ENCODE measurements at places on chromosomes 16 and 17.

DNA sequence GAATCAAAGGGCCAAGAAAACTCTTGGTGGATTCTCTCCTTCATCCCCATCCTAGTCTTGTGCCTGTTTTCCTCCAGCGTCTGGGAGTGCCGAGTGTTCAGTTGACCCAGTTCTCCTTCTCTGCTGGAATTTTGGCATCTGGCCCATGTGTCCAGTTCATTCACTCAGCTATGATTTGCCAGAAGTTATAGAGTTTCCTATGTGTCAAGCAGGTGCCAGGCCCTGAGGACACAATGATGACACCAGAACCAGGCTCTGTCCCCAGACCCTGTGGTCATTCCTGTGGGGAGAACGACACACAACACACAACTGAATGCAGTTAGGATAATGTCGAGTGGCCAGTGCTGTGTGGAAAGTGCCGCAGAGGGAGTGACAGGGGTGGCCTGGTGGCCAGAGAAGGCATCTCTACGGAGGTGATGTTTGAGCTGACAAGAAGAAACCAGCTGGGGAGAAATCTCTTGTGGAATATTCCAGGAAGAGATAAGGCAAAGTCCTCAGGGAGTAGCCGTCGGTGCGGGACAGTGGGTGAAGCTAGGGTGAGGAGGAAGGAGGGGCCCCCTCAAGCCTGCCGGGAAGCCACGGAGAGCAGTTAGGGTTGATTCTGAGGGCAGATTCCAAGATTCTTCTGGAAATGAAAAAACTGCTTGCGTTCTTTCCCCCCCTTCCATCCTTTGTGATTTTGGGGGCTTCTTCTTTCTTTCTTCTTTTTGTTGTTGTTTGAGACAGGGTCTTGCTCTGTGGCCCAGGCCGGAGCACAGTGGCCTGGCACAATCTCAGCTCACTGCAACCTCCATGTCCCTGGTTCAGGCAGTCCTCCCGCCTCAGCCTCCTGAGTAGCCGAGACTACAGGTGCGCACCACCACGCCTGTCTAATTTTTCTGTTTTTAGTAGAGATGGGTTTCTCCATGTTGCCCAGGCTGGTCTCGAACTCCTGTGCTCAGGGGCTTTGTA lies 35.8 kb upstream of the IL34 start:
- DNase-seq: peak; percentile 67

- no peak for DNase-seq
These were observed 5.7 kb upstream of the MAPK8IP3 start for GRCh38 chr16:1700246-1700645.

GRCh38 chr17:81298325-81298990 lies 3.4 kb upstream of the SLC38A10 start:
- peak; percentile 66 for DNase-seq

DNA sequence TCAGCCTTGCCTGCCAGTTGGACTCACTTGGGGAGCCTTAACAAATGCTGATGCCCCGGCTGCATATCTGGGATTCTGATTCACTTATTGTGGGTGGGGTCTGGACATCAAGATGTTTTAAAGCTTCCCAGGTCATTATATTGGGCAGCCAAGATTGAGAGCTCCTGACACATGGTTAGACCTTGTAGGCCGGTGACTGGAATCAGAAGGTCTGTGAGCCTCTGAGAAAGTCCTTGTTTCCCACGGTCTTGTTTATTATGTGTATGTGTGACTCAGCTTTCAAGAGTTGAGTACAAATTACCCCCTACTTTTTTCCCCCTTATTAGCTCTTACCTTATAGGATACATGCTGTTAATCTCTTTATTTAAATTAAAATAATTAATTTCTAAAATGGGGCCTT lies 103.5 kb downstream of the ABCC1 start:
- no peak for DNase-seq

DNA sequence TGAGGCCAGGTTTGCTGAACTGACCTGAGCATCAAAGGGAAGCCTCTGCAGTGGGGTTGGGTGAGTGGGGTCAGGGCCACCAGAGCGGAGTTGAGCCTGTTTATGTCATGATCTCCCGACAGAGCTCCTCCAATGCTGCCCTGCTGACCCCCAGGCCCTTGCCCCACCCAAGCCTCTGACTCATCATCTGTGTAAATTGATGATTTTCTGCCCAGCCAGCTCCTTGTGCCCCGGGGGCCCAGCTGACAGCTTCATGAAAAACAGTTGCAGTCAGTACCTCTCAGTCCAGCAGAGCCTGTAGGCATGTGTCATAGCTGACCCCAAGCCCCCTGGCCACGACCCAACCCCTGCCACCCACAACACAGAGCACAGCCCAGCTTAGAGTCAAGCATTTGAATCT lies 134.9 kb downstream of the CCT6B start:
- no peak for DNase-seq

GRCh38 chr17:60390925-60391470 lies 935 bp downstream of the USP32 start:
- peak; percentile 25 for DNase-seq

GRCh38 chr16:26583803-26584202 lies 482.9 kb upstream of the C16orf82 start:
- no peak for DNase-seq

GRCh38 chr16:75931970-75932369 lies 205.7 kb upstream of the CPHXL start:
- no peak for DNase-seq

- DNase-seq: no peak
These were observed 41.5 kb upstream of the ABCC12 start for GRCh38 chr16:48197294-48197693.

- DNase-seq: no peak
These were observed 360.7 kb downstream of the PMP22 start for GRCh38 chr17:14904386-14904785.

DNA sequence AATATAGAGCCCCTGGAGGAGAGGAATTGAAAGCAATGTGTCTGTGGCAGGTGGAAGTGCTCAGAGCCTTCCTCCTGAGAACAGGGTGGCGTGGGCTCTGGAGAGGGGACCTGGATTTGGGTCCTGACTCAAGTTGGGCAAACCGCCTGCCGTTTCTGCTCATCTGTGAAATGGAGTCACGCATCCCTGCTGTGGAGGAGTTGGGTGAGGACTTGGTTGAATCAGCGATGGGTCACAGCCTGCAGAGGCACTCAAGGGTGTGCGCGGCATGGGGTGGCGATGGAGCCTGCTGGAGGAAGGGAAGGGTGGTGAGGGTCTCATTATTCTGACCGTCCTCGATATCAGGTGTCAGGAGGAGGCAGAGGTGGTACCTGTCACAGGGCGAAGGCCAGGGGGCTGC lies 3.1 kb downstream of the ADAD2 start:
- no peak for DNase-seq

- no peak for DNase-seq
These were observed 62.7 kb downstream of the C16orf82 start for GRCh38 chr16:27129401-27129800.

- no peak for DNase-seq
These were observed 265.3 kb downstream of the SEC14L1 start for GRCh38 chr17:77405867-77406732.

- no peak for DNase-seq
These were observed at the start of gene RAC3 for GRCh38 chr17:82031303-82031884. Gene RAC3, plus strand, starts transcription at chr17:82031678. Its CDS starts 84 bp downstream, at chr17:82031762.

DNA sequence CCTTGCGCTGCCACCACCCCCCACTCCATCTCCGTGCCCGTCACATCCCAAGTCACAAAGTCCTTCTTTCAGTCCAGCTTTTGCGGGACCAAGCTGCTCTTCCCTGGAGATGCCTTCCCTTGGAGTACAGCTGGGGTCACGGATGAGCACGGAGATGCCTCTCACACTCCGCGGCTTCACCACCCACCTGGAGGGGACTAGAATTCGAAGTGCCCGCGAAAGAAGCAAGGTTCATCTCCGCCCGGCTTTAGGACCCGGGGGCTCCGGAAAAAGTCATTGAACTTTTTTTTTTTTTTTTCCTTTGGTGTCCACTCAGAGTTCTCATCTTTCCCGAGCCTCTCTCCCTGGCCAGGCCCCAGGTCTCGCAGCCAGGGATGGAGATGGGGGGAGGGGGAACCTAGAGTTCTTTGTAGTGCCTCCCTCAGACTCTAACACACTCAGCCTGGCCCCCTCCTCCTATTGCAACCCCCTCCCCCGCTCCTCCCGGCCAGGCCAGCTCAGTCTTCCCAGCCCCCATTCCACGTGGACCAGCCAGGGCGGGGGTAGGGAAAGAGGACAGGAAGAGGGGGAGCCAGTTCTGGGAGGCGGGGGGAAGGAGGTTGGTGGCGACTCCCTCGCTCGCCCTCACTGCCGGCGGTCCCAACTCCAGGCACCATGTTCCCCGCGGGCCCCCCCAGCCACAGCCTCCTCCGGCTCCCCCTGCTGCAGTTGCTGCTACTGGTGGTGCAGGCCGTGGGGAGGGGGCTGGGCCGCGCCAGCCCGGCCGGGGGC lies at the start of gene FKBP10:
Gene FKBP10 (plus strand): TSS at position 624 of the 771 bp plus-strand sequence. CDS start 31 bp downstream, at position 655.
- no peak for DNase-seq

GRCh38 chr17:65049085-65049756 lies 7.3 kb downstream of the GNA13 start:
- DNase-seq: no peak

DNA sequence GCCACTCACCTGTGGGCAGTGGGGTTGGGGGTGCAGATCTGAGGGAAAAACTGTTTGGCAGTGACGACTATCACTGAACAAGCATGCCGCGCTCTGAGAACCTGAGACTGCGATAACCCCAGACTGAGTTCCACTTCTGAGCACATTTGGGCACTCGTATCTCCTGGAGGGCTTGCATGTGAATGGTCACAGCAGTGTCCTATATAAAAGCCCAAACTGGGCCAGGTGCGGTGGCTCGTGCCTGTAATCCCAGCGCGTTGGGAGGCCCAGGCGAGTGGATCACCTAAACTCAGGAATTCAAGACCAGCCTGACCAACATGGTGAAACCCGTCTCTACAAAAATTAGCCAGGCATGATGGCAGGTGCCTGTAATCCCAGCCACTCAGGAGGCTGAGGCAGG lies 18.7 kb downstream of the ATP2C2 start:
- no peak for DNase-seq
